ENCODE measurements at places on chromosomes 13 and 19.

DNA sequence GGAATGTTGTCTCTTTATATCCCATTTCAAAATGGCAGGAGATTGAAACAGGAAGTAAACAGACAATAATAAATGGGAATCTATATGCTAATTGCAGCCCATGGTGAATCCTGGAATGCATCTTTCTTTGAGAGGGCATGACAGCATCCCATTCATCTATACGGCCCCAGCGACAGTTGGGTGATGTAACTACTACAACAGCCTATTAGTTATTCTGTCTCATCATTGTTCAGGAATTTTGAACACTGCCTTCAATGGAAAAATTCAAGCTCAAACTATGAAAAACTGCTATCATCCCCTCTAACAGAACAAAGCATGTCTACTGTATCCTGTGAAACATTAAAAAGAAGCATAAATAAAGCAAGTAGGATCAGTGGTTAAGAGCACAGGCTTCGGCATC is 262.1 kb downstream of the DCT start:
- no peak for DNase-seq

DNA sequence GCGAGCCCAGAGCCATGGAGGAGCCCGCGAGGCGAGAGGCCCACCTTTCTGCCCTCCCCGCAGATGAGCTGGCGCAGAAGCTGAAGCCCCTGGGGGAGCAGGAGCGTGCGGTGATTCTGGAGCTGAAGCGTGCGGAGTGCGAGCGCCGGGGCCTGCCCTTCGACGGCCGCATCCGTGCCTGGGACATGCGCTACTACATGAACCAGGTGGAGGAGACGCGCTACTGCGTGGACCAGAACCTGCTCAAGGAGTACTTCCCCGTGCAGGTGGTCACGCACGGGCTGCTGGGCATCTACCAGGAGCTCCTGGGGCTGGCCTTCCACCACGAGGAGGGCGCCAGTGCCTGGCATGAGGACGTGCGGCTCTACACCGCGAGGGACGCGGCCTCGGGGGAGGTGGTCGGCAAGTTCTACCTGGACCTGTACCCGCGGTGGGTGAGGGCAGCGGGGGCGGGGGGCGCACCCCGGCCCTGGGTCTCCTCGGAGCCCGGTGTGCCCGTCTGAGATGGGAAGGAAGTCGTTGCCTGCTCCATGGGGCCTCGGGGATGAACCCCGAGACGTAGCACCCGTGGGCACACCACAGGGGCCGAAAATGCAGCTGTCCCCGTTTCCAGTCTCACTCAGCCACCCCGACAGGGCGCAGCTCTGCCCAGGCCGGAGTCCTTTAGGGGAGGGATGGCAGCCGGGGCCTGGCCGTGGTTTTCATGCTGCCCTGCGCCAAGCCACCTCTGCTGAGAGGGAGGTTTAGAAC is 12.1 kb upstream of the ZNF554 start:
- no peak for DNase-seq

DNA sequence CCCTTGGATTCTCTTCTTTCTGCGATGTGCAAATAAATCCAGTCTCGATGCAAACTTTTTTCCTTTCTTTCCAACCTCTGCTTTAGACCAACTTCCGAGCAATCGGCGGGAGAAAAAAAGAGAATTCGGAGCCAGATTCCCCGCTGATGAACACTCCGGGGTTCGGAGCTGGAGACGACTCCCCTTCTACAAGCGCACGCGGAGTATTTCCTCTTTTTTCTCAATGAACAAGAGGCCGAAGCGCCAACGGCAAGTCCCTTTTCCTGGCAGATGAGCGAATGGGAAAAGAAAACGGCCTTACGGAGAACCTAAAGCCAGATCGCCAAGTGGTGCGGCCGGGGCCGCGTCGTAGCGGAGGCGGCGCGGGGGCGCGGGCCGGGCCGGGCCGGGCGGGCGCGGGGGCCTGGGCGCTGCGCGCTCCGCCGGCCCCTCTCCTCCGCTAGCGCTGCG is 250 bp downstream of the SPRY2 start:
- no peak for DNase-seq

- no peak for DNase-seq
Measured at GRCh38 chr13:95603887-95604555, 40.5 kb downstream of the DZIP1 start.

DNA sequence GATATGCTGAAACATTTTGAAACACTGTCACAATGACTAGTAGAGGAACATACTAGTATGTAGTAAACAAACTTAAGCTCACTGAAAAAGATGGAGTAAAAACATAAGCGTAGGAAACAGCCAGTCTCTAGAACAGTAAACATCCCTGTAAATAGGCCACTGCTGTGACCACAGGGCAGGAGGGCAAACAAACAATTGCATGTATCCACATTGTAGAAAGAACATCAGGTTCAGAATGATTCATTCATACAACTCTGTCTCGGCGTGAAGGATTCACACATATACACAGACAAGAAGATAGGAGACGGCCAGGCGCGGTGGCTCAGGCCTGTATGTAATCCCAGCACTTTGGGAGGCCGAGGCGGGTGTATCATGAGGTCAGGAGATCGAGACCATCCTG is 390.1 kb downstream of the IRS2 start:
- no peak for DNase-seq

DNA sequence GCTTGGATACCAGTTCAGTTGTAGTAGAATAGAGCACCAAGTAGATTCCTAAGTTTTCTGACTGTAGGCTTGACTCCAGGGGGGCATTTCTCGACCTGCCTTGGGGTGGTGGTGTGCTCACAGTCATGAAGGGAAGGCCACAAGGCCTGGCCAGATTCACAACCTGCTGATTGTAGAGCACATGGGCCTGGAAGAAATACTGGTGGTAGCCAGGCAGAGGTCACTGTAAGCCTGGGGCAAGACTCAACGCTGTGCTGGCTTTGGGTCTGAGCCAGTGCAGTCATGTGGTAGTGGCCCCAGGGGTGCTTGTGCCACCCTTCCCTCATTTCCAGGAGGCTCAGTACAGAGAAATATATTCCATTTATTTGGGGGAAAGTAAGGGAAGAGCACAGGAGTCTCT is 832.3 kb upstream of the SLC10A2 start:
- no peak for DNase-seq

DNA sequence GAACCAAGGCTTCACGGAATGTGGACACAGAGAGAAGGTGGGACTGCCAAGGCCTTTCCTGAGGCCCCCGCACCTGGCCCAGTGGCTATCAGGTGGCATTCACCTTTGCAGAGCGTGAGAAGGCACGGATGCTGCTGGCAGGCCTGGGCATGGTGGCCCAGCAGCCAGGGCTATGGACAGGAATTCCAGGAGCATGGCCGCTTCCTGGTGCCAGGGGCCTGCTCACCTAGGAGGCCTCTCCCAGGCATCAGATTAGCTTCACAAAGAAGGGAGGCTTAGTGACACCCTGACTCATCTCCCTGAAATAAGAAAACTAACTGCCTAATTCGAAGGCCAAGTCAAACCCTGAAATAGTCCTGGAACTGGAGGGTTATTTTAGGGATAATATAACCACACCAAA is 155.8 kb downstream of the TEX29 start:
- DNase-seq = no peak

GRCh38 chr13:39402221-39402970 is 200.6 kb downstream of the LHFPL6 start:
- no peak for DNase-seq

GRCh38 chr19:14477418-14478112 is 2.4 kb upstream of the PTGER1 start:
- peak; percentile 26 for DNase-seq

GRCh38 chr13:25902891-25903341 is 148.9 kb downstream of the SHISA2 start:
- no peak for DNase-seq

DNA sequence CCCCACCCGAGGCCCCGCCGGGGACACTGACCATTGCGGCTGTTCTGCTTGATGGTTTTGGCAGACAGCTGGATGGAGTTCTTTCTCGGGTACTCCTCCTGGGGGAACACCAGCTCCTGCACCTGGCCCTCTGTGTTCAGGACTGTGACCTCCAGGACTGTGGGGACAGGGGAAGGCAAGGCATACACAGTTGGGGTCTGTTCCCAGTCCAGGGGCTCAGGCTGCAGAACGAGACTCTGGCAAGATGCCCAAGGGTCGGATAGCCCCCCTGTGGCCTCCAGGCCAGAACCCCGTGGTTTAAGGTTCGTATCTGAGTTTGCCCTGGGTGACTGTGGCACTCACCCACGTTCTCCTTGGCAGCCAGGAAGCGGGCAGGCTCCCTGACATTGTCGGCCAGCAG is 22.7 kb upstream of the ASF1B start:
- DNase-seq = no peak

DNA sequence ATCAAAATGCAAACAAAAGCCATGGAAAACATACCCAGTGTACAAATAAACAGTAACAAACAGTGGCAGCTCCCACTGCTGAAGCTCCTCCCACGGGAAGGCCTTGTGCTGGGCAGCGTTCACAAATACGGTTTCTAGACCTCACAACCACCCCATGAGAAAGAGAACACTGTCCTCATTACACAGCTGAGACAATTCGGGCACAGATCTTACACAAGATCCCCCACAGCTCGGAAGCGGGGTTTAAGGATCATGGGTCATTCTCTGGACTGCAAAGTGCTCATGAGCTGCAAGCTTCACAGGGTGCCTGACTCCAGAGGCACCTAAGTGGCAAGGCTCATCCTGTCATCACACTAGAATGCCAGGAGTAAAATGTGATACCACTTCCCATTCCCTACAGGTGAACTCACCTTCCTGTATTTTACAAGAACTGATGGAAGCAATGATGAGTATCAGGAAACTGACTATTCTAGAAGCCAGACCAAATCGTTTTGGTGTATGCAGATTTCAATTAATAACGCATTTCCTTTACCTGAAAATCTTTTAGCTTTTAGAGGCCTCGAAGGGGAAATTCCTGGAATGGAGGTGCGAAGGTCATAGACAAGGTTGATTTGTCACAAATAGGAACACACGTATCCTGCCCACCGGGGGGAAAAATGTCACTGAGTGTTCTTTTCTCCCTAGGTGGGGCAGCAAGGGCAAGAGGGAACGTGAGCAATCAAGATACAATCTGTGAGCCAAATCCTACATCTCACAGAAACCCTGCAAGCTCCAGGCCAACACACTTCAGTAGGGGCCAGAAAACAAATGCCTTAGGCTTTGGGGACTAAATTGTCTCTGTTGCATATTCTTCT is 41.2 kb downstream of the STK24 start:
- no peak for DNase-seq

- DNase-seq = no peak
Measured at GRCh38 chr13:37811441-37811840, 58.1 kb downstream of the TRPC4 start.

DNA sequence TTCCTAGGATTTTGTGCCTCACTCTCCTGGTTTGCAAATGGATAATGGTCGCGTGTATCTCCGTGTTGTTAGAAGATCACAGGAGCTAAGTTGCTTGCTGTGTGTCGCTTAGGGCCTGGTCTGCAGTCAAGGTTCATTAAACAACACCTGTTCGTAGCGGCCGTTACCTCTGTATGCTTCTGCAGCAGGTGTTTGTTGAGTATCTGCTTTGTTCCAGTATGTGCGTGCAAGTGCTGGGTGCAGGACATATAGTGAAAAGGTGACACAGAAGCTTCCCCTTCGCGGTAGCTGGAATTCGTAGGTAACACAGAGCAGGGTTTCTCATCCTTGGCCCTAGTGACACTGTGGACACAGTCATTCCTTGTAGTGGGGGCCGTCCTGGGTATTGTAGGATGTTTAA is 5.4 kb downstream of the MED25 start:
- no peak for DNase-seq

- peak; percentile 37 for DNase-seq
Measured at GRCh38 chr13:51453959-51454703, 1.3 kb upstream of the INTS6 start.

- no peak for DNase-seq
Measured at GRCh38 chr19:1172353-1173158, 1.5 kb downstream of the SBNO2 start.

GRCh38 chr19:47266401-47266941 is 8.2 kb upstream of the INAFM1 start:
- DNase-seq = no peak

DNA sequence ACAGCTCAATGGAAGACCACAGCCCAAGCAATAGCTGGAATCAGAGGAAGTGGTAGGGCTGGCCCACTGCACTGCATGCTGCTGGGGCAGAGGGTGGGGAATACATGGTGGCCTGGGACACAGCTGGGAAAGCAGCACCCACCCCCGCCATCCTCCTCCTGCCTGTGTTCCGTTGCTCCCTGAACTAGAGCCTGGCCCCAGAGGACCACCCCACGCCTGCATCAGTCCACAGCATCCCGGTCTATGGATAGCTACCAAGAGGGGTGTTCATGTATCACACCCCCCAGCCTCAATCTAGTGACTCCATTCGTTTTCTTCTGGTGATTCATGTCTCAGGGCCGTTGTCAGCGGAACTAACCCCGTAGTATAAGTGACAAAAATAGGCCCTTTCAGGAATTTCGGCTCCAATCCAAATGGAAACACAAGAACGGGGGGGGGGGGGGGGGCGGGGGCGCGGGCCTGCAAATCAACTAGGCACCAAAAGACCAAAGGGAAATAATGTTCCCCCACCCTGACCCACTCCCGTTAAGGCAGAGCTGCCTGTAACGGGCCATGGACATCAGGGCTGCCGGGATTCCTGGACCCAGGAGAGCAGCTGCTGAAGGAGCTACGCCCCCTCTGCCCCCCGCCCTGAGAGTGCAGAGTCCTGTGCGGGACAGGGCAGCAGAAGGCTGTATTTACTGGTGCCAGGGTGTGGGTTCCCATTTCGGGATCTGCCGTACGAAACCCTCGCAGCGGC is 18.9 kb upstream of the EPHX3 start:
- DNase-seq = no peak

DNA sequence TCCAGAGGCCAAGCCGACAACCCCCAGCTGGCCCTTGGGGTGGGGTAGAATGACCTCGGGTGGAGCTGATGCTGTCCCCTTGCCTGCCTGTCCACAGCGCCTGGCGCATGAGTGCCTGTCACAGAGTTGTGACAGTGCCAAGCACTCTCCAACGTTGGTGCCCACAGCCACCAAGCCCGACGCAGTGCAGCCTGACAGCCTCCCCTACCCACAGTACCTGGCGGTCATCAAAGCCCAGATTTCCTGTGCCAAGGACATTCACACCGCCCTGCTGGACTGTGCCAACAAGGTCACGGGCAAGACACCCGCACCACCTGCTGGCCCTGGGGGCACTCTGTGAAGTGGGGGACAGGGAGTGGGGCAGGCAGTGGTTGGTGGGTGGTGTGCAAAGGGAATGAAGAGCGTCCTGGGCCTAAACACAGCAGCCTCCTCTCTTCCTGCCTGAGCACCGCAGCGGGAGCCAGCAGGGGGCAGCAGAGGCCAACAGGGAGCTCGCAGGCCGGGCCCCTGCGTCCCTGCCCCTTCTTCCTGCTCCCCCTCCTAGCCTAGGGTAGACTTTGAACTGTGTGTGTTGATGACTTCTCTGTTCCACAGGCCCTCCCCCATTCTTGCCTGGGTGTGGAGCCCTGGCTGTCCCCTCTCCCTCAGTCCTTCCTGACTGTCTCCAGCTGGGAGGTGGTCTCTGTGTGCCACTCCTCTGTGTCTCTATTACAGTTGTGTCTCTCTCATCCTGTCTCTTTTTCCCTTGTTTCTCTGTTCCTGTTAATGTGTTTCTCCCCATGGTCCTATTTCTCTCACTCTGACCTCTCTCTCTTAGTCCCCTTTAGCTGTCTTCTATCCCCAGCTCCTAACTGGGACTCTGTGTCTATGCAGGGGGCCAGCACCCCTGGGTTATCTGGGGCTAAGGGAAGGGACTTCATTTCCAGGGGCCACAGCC is 6.5 kb downstream of the MED29 start:
- peak; percentile 87 for DNase-seq
